Renal cortex interstitium (tissue), 15 donors: ENCODE measurements at places on chromosomes 6 and 20. TPM values are rescaled to one million over a fixed set of nuclear protein-coding genes. Genes with fewer than 3 reads are reported as not detected.

The IMPG1 gene
- polyA plus RNA-seq: 4.8 TPM

DNA sequence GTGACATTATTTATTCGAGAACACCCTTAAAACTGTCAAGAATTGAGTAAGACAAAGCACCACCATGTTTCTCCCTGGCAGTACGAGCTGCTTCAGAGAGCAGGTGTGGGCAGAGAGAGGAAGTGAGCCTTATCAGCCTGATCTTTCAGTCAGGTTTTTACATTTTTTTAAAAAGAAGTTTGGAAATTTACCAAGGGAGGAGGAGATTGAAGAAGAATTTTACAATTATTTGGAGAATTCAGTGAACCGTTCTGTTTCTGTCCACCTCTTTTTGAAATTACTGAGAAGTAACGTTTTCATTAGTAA is 75.5 kb downstream of the ZDHHC14 start:
- no peak for DNase-seq

GRCh38 chr6:168674595-168674994 is 233.6 kb downstream of the SMOC2 start:
- DNase-seq: no peak

DNA sequence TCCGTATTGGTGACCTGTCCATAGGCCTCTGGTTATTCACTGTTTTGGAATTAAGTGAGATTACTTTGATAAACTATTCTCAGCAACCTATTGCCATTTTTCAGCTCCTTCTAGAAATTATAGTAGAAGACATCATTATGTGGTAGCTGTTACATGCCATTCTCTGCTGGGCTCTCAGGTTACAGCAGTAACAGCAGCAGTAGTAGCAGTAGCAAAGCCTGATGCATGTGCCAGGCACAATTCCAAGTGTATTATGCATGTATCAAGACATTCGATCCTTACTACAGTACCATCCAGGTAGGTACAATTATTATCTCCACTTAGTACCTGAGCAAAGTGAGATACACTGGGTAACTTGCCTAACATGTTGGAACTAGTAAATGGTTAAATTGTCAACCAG is 74.3 kb downstream of the RPS12 start:
- no peak for DNase-seq

- DNase-seq: no peak
Observed at GRCh38 chr6:51147756-51148155, 329.1 kb downstream of the TFAP2B start.

DNA sequence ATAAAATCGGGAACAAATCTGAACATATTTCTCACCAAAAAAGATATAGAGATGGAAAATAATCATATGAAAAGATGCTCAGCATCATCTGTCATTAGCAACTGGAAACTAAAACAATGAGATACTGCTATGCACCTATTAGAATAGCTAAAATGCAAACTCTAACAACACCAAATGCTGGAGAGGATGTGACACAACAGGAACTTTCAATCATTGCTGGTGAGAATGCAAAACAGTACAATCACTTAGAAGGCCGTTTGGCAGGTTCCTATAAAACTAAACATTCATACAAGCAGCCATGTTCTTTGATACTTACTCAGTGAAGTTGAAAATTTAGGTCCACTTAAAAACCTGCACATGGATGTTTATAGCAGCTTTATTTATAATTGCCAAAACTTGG is 67.0 kb downstream of the FAM50B start:
- DNase-seq: no peak
